Cardiac ventricle fibroblast (primary cell): ENCODE measurements at places on chromosomes 3 and 15. TPM values are rescaled to one million over a fixed set of nuclear protein-coding genes. Genes with fewer than 3 reads are reported as not detected.

Gene SLC28A2
- not detected in 2 replicates for total RNA-seq

Gene SLC6A1
- total RNA-seq = not detected in 2 replicates

Gene PP2D1
- not detected in 2 replicates for total RNA-seq

Gene PLS1
- not detected in 2 replicates for total RNA-seq

Gene C2CD4A
- total RNA-seq = 0.05 and 0.06 TPM in 2 replicates
